ENCODE measurements at places on chromosomes 6 and 20.

- DNase-seq: no peak
Measured at GRCh38 chr20:370977-371754, 9.4 kb upstream of the TRIB3 start.

DNA sequence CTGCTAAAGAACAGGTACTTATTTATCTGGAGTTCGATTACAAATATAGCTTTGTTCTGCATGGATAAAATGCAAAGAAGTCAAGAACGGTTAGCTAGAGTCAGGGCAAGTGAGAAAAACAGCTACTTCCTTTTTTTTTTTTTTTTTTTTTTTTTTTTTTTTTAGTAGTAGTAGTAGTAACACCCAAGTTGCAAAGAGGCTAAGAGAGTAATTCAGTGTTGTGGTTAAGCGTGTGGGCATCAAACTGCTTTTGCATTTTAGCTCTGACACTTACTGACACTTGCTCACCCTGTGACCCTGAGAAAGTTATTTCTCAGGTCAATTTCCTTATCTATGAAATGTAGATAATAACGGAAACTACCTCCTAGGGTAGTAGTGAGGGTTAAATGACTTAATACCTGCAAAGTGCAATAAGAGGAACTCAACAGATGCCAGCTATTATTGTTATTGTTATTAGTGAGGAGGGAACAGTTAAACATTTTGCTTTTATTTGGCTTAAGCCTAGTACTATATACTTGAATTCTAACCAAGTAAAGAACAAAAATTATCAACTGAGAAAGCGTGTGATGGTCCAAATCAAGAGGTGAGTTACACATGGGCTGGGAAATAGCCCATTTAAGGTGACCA, 86.7 kb upstream of the BACH2 start:
- DNase-seq: no peak

GRCh38 chr6:113089056-113089455, 741.9 kb downstream of the RFPL4B start:
- DNase-seq: no peak

GRCh38 chr6:68726992-68727391, 91.9 kb downstream of the ADGRB3 start:
- DNase-seq: no peak

DNA sequence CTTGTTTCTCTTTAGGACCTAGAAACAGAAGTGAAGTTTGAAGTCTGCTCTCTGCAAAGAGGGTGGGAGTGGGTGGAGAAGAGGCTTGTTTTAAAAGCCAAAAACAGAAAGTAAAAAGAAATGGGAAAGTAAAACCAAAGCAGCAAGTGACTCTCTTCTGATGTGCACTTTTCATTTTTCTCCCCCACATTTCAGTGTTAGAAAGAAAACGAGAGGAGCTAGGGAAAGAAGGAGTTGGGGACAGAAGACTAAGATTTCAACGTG, 1.3 kb downstream of the C6orf141 start:
- DNase-seq: no peak
